D341Med (cell line): ENCODE measurements at places on chromosomes 13 and 19.

- peak; percentile 84 for DNase-seq
Observed at GRCh38 chr13:31044364-31045285, 112.2 kb downstream of the TEX26 start.

DNA sequence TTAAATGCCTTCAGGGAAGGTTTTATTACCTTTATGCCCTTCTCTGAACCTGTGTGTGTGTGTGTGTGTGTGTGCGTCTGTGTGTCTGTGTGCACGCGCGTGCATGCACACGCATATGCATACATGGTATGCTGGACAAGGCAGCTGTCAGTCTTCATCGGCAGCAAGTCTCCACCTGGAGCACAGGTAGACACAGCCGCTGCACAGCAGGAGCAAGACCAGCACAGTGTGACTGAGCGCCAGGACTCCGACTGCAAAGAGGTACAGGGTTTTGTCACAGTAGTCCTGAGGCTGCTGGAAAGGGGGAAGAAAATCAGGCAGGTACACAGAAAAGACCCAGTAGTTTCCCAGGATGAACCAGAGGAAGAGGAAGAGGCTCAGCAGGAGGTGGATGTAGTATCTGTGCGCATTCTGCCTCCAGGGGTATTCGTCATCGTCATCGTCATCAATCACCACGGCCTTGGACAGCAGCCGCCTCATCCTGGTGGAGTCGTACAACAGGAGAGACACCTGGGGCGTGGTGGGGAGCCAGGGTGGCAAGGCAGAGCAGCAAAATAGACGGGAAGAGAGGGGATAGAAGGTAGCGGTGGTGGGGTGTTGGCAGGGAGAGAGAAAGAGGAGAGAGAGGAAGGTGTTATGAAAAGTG, 12.8 kb upstream of the DHRS12 start:
- no peak for DNase-seq

DNA sequence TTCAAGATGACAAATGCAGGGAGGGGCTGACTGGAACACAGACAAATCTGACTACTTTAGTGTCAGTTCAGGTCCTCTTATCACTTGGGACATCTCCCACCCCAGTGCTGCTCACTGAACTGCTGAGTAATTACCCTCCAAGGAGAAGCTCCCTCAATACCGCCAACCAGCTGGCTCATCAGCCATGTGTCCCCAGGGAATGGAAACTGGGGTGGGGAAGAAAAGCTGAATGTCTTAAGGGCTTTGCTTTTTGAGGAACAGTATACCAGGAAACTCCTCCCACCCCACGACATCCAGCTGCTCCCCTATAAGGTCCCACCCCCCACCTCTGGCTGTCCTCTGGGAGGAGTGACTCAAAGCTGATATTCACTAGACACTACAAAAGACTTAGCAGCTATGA, 2.0 kb downstream of the ZNF823 start:
- peak; percentile 84 for DNase-seq

- DNase-seq: no peak
Observed at GRCh38 chr19:17677002-17677401, 11.2 kb downstream of the UNC13A start.

GRCh38 chr13:63367522-63368198, 1952.0 kb upstream of the PCDH20 start:
- no peak for DNase-seq

- no peak for DNase-seq
Observed at GRCh38 chr13:113432506-113433270, 20.6 kb downstream of the ADPRHL1 start.

GRCh38 chr13:68056816-68057710, 826.9 kb upstream of the PCDH9 start:
- DNase-seq: no peak

GRCh38 chr13:99133848-99134247, 66.8 kb upstream of the UBAC2 start:
- no peak for DNase-seq

DNA sequence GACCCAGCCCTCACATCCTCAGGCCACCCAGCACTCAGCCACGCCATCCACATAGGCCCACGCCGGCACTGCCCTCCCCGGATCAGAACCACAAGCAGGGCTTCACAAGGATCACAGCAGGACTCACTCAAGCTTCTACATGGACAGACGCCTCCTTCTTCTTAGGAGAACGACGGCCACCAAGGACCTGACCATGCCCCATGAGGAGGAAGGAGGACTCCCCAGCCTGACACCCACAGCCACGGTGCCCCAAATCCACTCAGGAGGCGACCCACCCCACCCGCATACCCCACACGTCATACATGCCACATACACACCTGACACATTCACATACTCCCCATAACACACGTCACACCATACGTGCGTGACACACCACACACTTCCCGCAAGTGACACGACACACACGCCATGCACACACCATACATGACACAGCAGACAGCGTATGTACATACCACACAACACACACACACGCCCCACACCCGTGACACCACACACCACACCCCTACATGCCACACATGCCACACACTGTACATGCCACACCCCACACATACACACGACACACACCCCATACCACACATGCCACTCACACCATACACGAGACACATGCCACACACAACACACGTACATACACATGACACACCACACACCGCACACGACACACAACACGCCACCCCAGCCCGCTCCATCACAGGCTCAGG, 50.4 kb downstream of the MLLT1 start:
- no peak for DNase-seq
